ENCODE measurements at places on chromosomes 4 and X.

- no peak for DNase-seq
- no peaks in the 10 kb centered on the region for H3K27me3 ChIP-seq
- no peak overlapping the region for H3K27ac ChIP-seq
- no peaks in the 10 kb centered on the region for H3K4me1 ChIP-seq
- H3K36me3 ChIP-seq = no peaks in the 10 kb centered on the region
These were observed 977.0 kb downstream of the FSTL5 start for GRCh38 chr4:161186750-161187149.

GRCh38 chr4:181853881-181854511 lies 389.2 kb upstream of the TENM3 start:
- no peaks in the 10 kb centered on the region for H3K27me3 ChIP-seq
- DNase-seq = no peak
- H3K4me1 ChIP-seq = no peaks in the 10 kb centered on the region
- H3K36me3 ChIP-seq = no peaks in the 10 kb centered on the region
- no peak overlapping the region for H3K27ac ChIP-seq

GRCh38 chr4:41452484-41453225 lies 85.3 kb upstream of the LIMCH1 start:
- no peaks in the 10 kb centered on the region for H3K27me3 ChIP-seq
- no peak for DNase-seq
- H3K4me1 ChIP-seq = no peaks in the 10 kb centered on the region
- no peak overlapping the region for H3K27ac ChIP-seq

- DNase-seq = no peak
- H3K27ac ChIP-seq = no peak overlapping the region
- no peaks in the 10 kb centered on the region for H3K4me1 ChIP-seq
- no peaks in the 10 kb centered on the region for H3K36me3 ChIP-seq
These were observed 167.1 kb upstream of the CENPE start for GRCh38 chr4:103365285-103365684.

GRCh38 chr4:44162538-44163270 lies 285.9 kb downstream of the KCTD8 start:
- H3K4me3 ChIP-seq = no peak overlapping the region
- no peak for DNase-seq
- no peak overlapping the region for H3K27ac ChIP-seq
- no peaks in the 10 kb centered on the region for H3K4me1 ChIP-seq
- H3K36me3 ChIP-seq = no peaks in the 10 kb centered on the region

- no peak for DNase-seq
- H3K27ac ChIP-seq = no peak overlapping the region
- no peak overlapping the region for H3K4me3 ChIP-seq
- no peaks in the 10 kb centered on the region for H3K4me1 ChIP-seq
- no peaks in the 10 kb centered on the region for H3K36me3 ChIP-seq
These were observed 79.1 kb downstream of the TRAPPC11 start for GRCh38 chr4:183738081-183738673.

DNA sequence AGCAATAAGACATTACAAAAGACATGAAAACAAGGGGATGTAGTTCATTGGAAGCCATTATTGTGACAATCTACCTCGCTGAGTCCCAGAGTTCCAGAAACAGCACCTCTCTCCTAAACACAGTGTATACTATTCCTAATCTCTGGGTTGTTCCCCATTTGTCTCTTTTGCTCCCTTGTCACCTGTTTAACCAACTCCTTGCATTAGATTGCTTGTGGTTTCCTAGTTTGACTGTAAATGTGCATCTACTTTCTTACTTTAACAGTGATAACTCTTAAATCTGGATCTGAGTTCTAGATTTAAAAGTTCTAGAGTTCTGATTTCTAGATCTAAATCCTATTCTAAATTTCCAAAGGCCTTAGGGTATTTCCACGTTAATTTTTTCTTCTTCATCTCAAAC lies 71.6 kb upstream of the TET2 start:
- H3K4me1 ChIP-seq = no peaks in the 10 kb centered on the region
- no peak overlapping the region for H3K4me3 ChIP-seq
- H3K27me3 ChIP-seq = peaks cover 2% of the 10 kb centered on the region
- no peak overlapping the region for H3K27ac ChIP-seq
- H3K36me3 ChIP-seq = no peaks in the 10 kb centered on the region

DNA sequence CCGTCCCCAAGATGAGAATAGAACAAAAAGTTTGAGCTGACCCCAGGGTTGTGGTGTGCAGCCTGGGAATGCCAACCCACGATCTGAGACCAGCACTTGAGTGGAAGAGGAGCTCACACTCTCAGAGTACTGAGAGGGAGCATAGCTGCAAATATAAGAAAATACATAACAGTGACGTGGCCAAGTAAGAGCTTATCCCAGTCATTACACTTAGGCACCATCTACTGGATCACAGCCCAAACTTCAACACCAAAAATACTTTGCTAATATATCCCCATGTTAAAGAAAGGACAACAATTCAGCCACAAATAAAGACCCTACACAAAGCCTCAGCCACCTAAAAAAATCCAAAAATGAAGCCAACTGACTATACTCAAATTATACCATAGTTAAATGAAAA lies 33.3 kb upstream of the CXCL6 start:
- H3K4me1 ChIP-seq = no peaks in the 10 kb centered on the region
- no peak for DNase-seq
- no peak overlapping the region for H3K4me3 ChIP-seq
- H3K36me3 ChIP-seq = no peaks in the 10 kb centered on the region
- H3K27ac ChIP-seq = no peak overlapping the region

DNA sequence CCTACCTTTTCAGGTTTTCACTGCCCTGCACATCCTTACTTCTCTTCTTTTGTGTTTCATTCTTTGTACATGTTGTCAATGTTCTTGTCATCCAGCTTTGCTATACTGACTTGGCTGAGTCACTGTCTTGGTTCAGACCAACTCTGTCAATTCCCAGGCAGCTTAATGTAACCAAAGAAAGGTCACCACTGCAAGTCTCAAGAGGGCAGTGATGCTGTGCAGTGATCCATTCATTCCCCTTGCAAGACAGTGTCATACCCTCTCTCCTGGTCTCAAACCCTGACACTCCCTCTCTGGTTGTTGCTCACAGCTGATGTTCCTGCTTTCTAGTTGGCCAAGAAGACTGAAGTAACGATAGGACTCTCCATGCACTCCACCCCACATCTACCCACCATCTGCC lies 17.5 kb downstream of the RAB39B start:
- no peak for DNase-seq
- H3K27me3 ChIP-seq = no peaks in the 10 kb centered on the region
- no peak overlapping the region for H3K27ac ChIP-seq
- H3K4me1 ChIP-seq = no peaks in the 10 kb centered on the region
- H3K4me3 ChIP-seq = no peak overlapping the region

- H3K4me3 ChIP-seq = peak overlapping the region; percentile 79
- peaks cover 23% of the 10 kb centered on the region for H3K36me3 ChIP-seq
- DNase-seq = no peak
- H3K27ac ChIP-seq = peak overlapping the region; percentile 12
These were observed 2.9 kb downstream of the CHST7 start for GRCh38 chrX:46576458-46576857.

GRCh38 chr4:83285055-83285407 lies 433 bp upstream of the COQ2 start:
- peak; percentile 63 for DNase-seq
- H3K4me1 ChIP-seq = peaks cover 49% of the 10 kb centered on the region
- H3K36me3 ChIP-seq = peaks cover 4% of the 10 kb centered on the region

DNA sequence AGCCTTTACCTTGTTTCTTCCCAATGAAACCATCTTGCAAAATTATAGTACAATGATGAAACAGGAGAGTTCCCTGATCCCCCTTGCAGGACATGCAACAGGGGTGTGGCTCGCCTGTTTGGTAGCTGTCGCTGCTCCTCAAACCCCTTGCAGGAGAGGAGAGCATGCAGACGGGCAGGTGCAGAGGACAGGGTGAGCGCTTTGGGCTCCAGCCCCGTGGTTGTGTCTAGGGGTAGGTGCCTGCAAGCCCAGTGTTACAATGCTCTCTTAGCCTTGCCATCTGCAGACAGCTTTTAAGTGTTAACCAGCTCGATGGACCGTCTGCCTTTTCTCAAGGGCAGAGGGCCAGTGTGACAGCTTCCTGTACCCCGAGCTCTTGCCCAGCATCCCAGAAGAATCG lies 102.0 kb downstream of the TAB3 start:
- H3K4me1 ChIP-seq = no peaks in the 10 kb centered on the region
- no peak overlapping the region for H3K4me3 ChIP-seq
- no peak overlapping the region for H3K27ac ChIP-seq
- no peaks in the 10 kb centered on the region for H3K36me3 ChIP-seq
- H3K27me3 ChIP-seq = no peaks in the 10 kb centered on the region

DNA sequence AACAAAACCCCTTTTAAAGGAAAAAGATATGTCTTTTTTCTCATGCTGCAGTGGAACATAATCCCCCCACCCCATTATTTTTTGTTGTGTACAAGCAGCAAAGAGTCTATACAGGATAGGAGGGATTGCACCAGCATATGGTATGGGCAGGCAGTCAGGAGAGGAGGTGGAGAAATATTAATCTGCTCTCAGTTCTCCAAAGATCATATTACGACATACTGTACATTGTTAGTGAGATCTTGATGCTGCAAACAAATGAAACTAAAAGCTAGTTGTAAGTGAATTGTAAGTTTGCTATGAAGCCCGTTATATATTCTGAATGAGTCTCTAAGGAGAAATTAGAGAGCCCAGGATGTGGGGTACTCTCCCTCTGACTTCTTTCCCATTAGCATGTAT lies 75.3 kb downstream of the RAPGEF2 start:
- no peak for DNase-seq
- no peak overlapping the region for H3K4me3 ChIP-seq
- no peaks in the 10 kb centered on the region for H3K36me3 ChIP-seq
- no peak overlapping the region for H3K27ac ChIP-seq
- peaks cover 28% of the 10 kb centered on the region for H3K4me1 ChIP-seq

- no peak overlapping the region for H3K27ac ChIP-seq
- H3K4me1 ChIP-seq = no peaks in the 10 kb centered on the region
- DNase-seq = no peak
These were observed 804.5 kb upstream of the POU3F4 start for GRCh38 chrX:82703551-82703950.

GRCh38 chrX:46693149-46693548 lies 65.8 kb downstream of the SLC9A7 start:
- H3K4me1 ChIP-seq = no peaks in the 10 kb centered on the region
- no peak overlapping the region for H3K27ac ChIP-seq
- H3K4me3 ChIP-seq = no peak overlapping the region
- no peaks in the 10 kb centered on the region for H3K27me3 ChIP-seq
- no peaks in the 10 kb centered on the region for H3K36me3 ChIP-seq

DNA sequence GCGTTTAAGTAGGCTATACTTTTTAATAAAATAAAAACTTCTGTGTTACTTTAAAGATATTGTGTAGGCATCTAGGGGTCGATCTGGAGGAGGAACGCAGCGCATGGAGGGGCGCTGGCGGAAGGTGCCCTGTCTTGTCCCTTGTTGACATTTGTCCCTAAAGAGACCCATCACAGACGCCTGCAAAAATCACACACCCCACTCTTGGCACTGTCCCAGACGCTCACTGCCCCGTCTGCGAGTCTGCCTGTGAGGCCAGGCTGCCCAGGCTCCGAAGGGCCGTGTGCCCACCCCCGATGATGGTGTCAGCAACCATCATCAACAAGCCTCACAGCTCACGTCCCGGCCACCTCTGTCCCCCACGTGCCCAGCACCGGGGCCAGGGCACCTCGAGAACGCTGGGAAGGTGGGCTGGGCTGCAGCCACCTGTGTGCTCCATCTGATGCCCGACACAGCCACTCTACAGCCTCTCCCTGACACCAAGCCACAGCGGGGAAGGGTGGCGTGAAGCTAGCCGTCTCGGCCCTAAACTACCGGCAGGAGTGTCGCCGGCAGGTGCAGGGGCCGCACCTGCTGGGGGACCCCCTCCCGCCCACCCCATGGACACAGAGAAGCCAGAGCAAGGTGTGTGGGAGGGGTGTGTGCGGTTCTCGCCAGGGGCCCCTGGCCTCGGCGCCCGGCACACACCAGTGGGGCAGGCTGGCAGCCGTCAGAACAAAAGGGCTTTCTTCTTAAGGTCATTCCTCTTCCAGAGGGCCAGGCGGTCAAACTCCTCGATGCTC lies 26.8 kb upstream of the AFAP1 start:
- H3K4me1 ChIP-seq = peaks cover 66% of the 10 kb centered on the region
